Osteocyte (in vitro differentiated cells): ENCODE measurements at places on chromosomes 12 and 14. TPM values are rescaled to one million over a fixed set of nuclear protein-coding genes. Genes with fewer than 3 reads are reported as not detected.

The KLHDC1 gene
- total RNA-seq = 5.3 and 5.8 TPM in 2 replicates

- no peak for DNase-seq
Observed at GRCh38 chr12:46555406-46555852, 182.9 kb upstream of the SLC38A2 start.

GRCh38 chr12:126247936-126248335, 1182.7 kb downstream of the AACS start:
- DNase-seq = no peak

DNA sequence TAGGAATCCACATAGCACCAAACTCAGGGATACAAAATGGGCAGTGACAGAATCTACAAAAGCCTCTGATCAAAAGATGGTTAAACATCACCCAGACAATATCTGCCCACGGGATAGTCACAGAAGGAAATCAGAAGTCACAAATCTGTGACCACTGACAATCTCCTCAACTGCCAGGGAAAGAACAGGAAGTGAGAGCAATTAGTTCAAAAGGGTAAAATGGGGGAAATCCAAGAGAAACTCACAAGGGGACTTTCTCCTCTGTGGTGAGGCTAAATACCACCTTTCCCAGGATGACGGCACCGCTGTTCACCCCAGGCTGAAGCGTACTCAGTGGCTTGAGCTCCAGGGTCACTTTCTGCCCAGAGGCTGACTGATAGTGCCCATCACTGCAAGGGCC, 10.7 kb downstream of the TTC5 start:
- no peak for DNase-seq

DNA sequence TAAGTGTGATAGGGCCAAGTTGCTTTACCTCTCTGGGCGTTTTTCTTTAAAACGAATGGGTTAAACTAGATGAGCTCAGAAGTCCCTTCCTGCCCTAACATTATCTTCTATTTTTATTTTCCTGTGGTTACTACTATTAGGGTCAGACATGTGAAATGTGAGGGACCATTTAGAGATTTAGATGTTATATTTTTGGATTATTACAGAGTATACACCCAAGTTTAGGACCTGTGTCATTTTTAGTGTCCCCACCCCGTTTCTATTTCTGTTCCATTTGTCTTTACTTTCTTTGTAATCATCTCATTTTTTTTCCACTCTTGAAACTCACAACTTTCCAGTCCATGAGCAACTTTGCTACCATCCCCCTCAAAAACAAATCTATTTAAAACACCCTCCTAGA, 56.3 kb downstream of the SLC4A8 start:
- no peak for DNase-seq

- no peak for DNase-seq
Observed at GRCh38 chr12:116068371-116068770, 209.1 kb downstream of the MED13L start.

The BICDL1 gene
- total RNA-seq = not detected in 2 replicates

- DNase-seq = no peak
Observed at GRCh38 chr14:105141486-105142281, 26.9 kb downstream of the JAG2 start.
